ENCODE measurements at places on chromosomes 7 and 10.
A peak's percentile ranks its signal among the peaks of the same experiment; 100 is the strongest.

- no peak for DNase-seq
Measured at GRCh38 chr10:30893208-30893607, 138.5 kb downstream of the ZNF438 start.

DNA sequence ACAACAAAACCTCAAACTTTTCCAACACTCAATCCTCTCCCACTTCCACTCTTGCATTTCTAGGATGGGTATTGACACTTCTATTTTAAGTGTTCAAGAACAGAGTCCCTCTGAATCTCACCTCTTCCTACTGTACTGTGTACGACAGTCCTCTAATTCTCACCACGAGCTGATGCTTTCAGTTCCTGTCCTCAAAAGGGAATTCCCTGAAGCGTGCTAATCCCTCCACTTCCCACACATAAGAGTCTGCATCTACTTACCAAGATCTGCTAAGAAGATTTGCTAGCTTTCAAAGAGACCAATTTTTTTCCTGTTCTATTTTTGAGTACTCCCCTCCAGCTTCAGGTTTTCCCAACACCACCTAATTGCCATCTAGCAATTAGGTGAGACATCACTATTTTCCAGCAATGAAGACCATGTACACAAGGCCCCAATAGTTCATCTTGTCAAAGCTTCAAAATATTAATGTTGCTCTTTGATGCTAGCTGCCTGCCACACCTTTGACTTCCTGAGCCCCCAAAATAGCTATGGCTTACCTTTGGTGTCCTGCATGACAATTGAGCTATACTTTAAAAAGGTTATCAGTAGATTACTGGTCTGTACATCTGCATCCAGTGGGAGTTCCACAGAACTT is 54.4 kb downstream of the ARMH3 start:
- DNase-seq, result no peak

DNA sequence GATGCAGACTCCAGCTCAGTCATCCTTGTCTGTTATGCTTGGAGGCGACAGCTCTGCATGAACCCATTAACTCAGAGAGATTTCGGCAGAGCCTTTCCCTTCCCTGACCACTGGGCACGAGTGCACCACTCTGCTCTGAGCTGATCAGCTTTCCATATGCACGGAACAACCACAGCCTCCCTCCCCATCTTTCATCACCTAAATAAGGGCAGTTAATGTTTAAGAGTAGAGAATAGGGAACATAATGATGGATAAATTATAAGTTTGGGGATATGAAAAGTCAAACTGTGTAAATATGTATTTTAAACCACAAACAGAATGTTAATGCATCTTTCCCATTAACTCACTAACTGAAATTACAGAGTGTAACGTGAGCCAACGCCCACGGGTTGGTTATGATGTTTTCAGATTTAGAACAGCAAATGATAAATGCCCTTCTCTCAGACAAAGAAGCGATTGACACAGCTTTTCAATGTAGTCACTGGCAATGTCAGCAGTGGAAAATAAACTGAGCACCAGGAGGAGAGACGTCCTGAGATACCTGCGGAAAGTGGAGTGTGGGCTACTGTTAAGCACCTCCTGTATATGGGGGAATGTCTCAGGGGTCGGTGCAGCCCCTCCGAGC is 658.2 kb downstream of the LRMDA start:
- DNase-seq, result no peak

DNA sequence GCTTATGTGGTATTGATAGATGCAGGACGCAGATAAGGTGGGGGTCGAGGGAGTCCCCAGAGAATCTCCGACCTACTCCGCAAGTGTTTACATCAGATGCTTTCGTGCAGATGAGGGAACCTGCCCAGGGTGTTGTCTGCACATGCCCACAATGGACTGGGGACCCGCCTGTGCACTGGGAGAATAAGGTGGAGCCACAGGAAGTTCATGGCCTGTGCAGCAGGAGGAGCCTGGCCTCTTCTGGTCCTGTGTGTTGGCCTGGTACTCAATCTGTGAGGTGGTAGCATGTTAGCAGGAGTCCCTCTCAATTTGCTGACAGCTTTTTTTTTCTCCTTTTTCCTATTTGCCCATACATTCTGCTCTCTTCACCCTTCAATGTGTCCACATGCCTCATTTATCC is 54.1 kb upstream of the AKR1C1 start:
- DNase-seq, result no peak

GRCh38 chr7:25832929-25833328 is 319.1 kb upstream of the NFE2L3 start:
- DNase-seq, result no peak

GRCh38 chr7:69510114-69510513 is 88.2 kb upstream of the AUTS2 start:
- DNase-seq, result no peak

DNA sequence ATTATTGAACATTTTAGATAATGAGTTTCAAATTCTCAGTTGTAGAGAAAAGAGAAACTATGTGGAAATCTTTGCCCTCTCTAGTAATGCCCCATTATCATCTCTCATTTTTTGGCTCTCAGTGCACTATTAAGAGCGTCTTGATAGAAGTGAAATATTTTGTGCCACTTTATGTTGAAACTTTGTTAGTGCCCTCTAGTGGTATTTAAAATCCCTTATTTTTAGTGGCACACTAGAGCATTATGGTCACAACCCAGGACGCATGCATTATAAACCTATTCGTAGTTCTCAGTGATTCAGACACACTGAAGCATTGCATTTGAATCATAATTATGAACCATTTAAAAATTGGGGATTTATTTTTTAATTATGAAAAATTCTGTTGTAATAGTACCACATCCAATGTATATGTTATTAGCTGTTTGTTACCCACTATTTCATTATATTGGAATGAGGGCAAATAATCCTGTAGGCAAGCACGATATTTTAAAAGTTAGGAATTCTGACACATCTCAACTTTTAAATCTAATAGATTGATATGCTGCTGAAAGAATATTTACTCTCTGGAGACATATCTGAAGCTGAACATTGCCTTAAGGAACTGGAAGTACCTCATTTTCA is 21.9 kb downstream of the PDCD4 start:
- DNase-seq, result no peak

- no peak for DNase-seq
Measured at GRCh38 chr7:108498481-108498880, 27.5 kb downstream of the PNPLA8 start.

DNA sequence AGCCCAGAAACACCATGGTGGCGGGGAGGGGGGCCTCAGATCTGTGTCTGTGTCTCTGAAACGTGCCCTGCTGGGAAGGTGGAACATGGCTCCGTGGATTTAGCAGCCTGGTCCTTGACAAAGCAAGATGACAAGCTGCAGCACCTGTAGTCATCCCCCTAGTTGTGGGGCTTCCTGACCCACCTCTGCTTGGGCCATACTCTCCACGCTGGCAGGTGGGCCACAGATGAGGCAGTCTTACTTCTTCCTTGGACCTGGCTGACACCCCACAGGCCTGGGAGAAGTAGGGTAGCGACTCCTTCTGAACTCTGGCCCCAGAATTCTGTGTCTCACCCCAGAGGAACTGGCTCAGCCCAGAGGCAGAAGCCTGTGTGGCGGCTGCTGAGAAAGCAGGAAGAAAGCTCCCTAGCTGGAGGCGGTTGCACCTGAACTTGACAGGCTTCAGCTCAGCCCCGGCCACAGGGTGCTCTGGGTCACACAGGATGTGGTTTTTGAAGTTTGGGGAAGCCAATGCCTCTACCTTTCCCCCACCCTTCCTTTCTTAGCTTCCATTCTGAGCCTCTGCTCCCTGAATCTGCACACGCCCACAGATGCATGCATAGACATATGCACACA is 113.9 kb downstream of the ABLIM1 start:
- peak; percentile 38 for DNase-seq

Measured in stimulated activated CD8-positive, alpha-beta memory T cell treated with anti-CD3 and anti-CD28 coated beads, Interleukin-2, amount 100 ng/mL, for 1 hour (primary cell).